ENCODE measurements at places on chromosomes 1 and 21.

- no peak for DNase-seq
Measured at GRCh38 chr1:36309397-36309796, 3.2 kb downstream of the SH3D21 start.

- peak; percentile 49 for DNase-seq
Measured at GRCh38 chr1:45493116-45493697, 2.2 kb upstream of the TESK2 start.

GRCh38 chr1:153775458-153776327 is 486 bp downstream of the SLC27A3 start:
- DNase-seq: peak; percentile 67

DNA sequence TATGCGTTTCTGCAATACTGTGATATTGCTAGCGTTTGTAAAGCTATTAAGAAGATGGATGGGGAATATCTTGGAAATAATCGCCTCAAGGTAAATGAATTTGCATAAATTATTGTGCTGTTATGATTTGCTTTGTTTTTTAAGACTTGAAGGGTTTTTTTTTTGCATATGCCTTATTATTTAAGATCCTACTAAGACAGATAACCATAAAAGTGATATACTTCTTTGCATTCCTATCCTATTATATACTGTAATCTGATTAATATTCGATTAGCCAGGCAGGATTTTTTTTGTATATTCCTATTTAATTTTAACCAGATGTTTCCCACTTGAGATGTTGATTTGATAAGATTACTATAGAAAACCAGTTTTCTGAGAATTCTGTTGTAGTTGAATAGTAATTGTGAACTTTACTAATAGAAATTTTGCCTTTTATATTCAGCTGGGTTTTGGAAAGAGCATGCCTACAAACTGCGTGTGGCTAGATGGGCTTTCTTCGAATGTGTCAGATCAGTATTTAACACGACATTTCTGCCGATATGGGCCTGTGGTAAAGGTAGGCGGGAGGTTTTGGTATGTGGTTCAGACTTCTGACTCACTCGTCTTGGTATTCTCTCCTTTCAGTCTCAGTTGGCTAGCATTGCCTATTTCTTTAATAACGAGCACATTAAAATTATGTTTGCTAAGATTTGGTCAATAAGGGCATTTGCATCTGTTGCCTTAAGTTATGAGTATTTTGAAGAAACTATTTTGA is 56.8 kb downstream of the ZBTB17 start:
- peak; percentile 72 for DNase-seq

DNA sequence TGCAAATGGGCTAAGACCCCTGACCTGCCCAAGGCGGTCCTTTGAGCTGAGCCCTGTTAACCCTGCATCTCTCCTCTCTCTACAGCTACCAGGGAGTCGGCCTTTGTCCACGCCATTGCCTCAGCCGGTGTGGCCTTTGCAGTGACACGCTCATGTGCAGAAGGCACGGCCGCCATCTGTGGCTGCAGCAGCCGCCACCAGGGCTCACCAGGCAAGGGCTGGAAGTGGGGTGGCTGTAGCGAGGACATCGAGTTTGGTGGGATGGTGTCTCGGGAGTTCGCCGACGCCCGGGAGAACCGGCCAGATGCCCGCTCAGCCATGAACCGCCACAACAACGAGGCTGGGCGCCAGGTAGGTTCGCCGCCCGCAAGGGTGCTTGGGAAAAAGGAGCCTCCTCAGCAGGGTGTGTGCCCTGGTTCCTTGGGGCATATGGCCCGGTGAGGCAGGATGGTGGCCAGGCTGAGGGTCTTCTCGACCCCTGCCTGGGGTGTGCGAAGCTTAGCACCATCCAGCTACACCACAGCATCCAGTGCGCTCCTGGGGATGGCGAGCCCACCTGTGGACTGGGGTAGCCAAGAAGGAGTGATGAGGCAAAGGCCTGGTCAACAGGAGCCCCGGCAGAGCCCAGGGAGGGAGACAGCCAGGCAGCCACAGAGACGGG is 31.8 kb upstream of the ARF1 start:
- no peak for DNase-seq

GRCh38 chr1:203672346-203672745 is 45.7 kb downstream of the ATP2B4 start:
- DNase-seq: no peak

DNA sequence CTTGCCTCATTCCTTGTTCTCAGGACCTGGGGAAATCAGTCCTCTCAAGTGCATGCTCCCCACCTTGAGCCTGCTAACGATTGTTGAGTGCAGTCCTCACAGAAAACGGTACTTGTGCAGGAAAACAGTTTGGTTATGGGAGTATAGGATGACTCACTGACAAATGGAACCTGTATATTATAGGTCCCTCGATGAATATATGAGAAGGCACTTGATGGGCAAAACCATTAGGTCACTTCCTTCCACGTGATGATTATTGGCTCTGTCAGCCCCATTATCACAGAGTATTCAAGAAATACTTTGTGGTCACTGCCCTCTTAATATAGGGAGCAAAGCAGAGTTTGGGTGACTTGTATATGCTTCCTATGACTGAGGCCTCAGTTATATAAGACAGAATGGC is 6.2 kb downstream of the CCDC17 start:
- DNase-seq: no peak

GRCh38 chr1:225476100-225476511 is 48.3 kb upstream of the LBR start:
- no peak for DNase-seq

DNA sequence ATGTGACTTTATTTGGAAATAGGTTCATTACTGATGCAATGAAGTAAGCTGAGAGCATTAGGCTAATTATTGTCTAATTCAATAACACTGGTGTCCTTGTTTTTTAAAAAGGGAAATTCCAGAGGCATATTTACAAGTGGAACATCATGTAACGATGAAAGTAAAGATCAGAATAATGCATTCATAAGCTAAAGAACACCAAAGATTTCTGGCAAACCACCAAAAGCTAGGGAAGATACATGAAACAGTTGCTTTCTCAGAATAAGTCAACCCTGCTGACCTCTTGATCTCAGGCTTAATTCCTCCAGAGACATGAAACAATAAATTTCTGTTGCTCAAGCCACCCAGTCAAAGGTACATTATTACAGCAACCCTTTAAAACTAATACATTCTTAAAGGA is 20.3 kb upstream of the IFI16 start:
- no peak for DNase-seq

Data from RWPE1 (cell line).